Daoy (cell line): ENCODE measurements at places on chromosomes 13 and 19.

- DNase-seq = no peak
Observed at GRCh38 chr13:20297181-20297580, 65.1 kb upstream of the GJB6 start.

DNA sequence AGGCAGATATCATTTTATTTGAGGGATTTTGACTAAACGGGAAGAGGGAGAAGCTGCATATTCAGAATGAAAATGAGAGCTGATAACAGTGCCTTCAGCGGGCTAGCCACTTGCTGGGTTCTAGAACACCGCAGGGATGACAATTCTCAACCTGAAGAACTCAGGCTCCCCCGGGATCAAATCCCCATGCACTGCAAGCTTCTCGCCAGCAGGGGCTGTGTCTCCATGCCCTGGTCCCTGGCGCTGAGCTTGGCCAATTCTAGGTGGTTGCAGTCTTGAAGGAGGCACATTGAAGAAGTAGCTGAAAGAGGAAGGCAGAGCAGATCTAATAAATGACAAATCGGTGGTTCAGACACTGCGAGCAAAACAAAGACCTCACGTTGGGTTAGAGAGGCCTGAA, 128.7 kb downstream of the UQCRFS1 start:
- peak; percentile 11 for DNase-seq

DNA sequence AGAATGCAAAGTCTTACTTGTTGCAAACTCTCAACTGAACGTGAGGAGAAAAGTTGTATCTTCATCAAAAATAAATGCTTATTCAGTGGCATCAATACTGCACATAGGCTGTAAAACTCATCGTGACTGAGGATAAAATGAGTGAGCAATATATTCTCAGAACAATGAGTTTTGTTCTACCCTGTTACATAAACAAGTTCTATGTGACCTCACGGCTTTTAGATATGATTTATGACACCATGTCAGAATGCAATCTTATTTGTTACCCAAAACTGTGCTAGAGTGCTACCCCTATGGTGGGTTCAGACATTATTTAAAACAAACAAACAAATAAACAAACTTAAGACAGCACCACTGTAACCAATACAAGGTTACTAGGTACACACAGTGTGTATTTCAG, 55.4 kb downstream of the FOXO1 start:
- no peak for DNase-seq

DNA sequence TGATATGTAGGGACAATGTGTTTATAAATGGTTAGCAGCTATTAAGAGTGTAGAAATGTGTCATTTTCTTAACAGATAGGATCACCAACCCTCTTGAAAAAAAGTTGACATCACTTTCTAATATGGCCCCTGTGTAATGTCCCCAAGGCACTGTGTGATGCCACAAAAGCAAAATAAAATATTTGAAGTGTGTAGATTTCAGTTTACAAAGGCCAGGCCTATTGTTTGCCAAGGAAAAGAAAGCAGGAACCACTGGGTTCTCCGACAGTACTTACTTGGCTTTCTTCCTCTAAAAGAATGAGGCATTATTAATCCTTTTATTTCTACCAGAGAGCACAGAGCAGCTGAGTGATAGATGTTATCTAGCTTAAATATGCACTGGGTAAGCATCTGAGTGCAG, 10.5 kb upstream of the GJA3 start:
- no peak for DNase-seq

- no peak for DNase-seq
Observed at GRCh38 chr13:38868870-38869269, 121.8 kb downstream of the STOML3 start.
